Osteoblast (primary cell): ENCODE measurements at places on chromosomes 4 and X.

DNA sequence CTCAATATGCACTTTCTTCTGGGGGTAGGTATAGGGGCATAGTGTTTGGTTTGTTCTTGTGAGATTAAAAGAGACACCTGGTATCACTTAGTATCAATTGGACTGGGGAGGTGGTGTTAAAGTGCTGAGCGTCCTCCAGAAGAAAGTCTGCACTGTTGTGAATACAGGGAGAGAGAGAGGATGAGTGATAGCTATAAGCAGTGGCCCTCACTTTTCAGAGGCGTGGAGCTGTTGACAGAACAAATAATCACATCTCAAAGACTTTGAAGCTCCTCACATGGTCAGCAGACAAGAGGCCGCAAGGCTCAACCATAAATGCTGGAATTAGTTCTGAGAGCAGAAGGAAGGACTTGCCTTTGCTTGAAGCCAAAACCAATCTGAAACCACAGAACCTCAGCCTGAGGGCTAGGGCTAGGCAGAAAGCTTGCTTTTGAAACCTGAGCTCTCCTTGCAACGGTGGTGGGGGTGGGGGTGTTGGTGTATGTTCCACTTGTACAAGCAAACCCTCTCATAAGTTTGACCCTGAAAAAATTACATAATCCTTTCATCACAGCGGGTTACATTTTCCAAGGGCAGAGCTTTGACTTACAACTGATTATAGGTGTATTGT is 123.2 kb upstream of the SCML1 start:
- no peak for DNase-seq

GRCh38 chr4:10677796-10678497 is 6.6 kb downstream of the CLNK start:
- no peak for DNase-seq

DNA sequence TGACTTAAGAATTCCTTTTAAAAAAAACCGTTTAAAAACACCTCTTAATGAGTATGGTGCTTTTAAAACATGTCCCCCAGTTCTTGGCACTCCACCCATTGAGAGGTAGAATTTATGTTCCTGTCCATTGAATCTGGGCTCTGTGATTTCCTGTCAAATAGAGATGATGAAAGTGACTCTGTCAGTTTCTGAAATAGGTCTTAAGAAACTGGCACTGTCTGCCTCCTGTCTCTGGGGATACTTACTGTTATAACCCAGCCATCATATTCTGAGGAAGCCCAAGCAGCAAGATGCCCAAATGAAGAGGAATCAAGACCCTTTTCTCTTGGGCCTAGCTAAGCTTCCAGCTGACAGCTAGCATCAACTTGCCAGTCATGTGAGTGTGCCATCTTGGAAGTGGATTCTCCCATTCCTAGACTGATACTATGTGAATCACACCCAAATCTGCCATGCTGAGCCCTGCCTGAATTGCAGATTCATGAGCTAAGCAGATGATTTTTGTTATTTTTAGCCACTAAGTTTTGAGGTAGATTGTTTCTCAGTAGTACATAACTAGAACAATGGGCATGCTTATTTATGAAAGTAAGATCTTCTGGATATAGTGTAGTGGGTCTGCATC is 22.8 kb downstream of the C4orf54 start:
- no peak for DNase-seq

DNA sequence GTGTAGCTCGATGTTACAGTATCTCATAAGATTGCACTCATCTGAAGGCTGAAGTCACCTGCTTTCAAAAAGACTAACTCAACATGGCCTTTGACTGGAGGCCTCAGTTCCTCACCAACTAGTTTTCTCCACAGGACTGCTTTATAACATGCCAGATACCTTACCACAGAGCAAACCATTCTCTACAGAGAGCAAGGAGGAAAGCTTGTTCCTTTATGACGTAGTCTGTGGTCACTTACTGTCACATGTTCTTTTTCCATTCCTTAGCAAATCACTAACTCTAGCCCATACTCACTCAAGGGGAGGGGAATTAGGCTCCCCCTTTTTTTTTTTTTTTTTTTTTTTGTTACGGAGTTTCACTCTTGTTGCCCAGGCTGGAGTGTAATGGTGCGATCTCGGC is 3.2 kb downstream of the THAP9 start:
- no peak for DNase-seq

- DNase-seq = no peak
These were observed 41.8 kb upstream of the SORBS2 start for GRCh38 chr4:185853841-185854240.
